ENCODE measurements at places on chromosomes 11 and 22.

- DNase-seq = no peak
Observed at GRCh38 chr11:134876226-134876625, 464.2 kb upstream of the B3GAT1 start.

DNA sequence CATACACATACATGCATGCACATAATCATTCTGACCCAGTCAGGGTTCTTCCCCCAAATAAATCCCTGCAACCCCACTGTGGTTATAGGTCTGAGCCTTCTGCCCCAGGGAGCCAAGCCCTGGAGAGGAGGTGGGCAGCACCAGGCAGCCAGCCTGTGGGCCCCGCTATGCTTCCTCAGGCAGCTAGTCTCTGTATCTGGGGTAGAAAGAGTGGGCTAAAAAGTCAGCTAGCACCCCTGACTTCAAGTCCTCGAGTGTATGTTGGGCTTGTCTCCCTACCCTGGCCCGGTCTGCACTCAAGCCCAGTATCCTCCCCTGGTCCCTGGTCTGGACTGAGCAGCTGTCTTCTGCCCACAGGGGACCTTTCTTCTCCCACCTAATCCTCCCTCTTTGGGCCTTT, 28.0 kb downstream of the KCNQ1OT1 start:
- no peak for DNase-seq

DNA sequence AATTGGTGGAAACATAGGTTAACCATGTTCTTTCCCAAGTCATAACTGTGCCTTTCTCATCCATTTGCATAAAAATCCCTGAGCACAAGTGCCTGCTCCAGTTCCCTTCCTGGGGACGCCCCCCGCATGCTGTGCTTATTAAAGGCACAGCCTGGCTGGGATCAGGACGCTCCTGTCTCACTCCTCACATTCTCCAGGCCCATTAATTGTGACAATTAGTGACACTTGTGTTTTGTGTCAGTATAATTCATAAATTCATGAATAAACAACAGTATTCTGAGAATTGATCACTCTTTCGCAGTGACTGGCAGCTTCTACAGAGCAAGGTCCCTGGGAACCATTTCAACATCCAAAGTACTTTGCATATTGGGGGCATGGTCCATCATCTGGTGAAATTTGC, 1354.4 kb downstream of the TBC1D22A start:
- no peak for DNase-seq

DNA sequence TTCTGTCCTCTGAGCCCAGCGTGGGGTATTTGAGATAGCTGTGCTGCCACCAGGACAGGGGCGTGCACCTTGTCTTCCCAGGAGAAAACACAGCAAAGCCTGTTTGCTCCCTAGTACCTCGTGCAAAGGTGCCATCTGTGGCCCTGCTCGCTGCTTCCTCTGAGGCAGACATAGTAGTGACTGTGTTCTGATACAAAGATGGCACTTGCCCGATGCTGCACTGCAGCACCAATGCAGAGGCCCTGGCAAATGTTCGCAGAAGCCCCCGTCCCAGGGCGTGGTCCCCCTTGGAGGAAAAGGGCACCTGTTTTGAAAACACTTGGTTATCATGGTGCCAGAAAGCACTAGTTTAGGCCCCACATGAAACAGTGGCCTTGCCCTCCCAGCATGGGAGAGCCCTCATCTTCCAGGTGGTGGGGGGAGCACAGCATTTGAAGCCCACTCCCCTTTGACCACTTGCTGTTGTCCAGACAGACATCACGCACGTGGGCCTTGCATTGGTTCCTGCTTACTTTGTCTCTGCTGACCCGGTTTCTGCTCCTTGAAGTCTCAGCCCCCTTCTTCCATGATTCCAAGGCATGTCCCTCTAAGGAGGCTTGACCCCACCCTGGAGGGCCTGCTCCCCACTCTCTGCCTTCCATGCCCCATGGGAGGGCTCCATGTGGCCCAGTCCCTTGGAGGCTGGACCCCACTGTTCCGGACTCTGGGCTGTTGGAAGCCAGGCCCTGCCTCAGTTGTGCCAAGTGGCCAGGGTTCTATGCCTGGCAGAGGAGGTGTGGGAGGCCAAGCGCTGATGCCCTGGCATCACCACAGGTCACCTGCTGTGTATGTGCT, 109.4 kb downstream of the KCNQ1OT1 start:
- no peak for DNase-seq

GRCh38 chr11:69925366-69926196, 106.4 kb upstream of the FGF3 start:
- DNase-seq = no peak

DNA sequence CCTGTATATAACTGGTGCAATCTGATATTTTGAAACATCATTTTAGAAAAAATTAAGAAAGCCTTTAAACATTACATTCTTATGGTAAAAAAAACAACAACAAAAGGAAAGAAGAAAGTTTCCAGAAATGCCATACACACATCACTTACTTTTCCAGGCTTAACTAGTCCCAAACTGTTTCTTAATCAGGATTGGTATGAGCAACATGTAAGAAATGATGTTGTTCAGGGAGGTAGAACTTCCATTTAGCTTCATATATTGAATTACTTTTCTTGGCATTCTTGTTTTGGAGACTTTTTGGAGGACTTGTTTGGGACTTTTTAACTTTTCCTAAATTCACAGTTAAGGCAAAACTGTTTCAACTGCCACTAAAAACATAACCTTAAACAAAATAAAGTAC, 791.5 kb downstream of the METTL15 start:
- DNase-seq = no peak

DNA sequence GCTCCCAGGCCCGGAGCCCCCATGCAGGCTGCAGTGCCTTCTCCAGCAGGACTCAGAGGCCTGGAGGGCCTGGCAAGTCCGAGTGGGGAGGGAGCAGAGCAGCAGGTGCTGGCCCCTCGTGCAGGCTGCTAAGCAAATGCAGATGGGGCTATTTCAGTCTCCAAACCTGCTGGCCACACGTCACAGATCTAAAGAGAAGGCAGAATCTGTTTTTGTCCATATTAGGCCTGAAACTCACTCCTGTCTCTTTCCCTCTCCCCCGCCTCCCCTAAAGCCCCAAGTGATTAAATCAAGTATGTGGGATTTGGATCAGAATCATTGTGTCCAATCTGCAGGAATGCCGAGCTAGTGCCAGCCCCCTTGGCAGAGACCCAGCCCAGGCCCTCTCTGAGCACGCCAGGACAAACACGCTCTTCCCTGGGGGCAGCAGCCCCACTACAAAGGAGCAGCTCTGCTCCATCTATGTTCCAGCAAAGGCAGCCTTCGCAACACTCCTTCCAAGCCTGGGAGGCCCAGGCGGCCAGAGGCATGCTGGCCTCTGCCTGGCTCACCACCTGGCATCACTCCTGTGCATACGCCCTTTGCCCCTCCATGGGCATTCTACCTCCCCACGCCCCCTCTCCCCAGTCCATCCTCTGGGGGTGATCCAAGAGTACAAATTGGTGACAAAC, 26.5 kb downstream of the RPL27A start:
- DNase-seq = no peak

- no peak for DNase-seq
Observed at GRCh38 chr22:46012881-46013281, 35.9 kb upstream of the WNT7B start.

DNA sequence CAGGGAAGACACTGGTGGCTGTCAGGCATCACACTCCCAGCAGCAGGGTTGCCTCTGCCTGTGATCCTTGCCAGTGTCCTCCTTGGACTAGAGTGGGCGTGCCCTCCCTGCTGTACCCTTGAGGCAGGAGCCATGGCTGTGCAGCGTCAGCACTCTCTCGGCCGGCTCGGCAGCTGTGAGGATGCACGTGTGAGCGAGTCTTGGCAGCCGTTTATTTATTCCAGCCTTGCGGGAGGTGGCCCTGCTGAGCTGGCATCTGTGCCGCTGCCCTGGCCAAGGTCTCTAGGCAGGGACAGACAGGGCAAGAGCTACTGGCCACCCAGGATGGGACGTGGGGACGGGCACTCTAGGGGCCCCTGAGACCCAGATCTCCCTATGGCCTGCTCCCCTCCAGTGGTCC, 33.9 kb downstream of the TSPAN4 start:
- peak; percentile 62 for DNase-seq

- DNase-seq = no peak
Observed at GRCh38 chr11:64915376-64915887, 1.6 kb downstream of the ATG2A start.

DNA sequence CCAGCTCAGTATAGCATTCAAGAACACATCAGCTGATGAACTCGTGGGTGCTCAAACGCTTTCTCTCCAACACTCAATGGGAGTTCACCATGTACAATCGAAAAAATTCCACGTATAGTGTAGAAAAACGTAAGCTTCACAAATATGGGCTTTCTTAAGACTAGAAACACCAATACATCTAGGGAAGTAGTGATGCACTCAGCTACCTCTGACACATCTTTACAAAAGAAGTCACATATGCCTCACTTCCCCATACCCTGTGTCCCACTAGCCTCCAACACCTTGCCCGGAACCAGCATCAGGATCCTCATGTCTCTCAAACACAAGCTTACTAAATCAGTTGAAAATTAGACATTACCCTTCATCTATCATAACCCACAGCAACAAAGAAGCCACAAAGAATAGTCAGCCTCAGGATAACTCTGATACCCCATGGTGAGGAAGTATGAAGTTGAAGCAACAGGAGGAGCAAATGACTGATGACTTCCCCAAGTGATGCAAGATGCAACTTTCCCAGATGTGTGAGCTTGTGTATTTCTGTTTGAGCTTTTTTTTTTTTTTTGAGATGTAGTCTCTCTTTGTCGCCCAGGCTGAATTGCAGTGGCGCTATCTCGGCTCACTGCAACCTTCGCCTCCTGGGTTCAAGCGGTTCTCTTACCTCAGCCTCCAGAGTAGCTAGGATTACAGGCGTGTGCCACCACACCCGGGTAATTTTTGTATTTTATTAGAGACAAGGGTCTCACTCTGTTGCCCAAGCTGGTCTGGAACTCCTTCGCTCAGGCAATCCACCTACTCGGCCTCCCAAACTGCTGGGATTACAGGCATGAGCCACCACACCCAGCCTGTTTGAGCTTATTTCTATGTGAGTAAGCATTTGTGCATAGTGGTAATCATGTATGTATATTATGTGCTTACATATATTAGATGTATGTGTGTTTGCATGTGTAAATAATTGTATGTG, 8.5 kb upstream of the DENND5A start:
- no peak for DNase-seq

GRCh38 chr11:34214961-34215805, 109.8 kb downstream of the NAT10 start:
- no peak for DNase-seq

GRCh38 chr11:3169255-3170043, 4.3 kb upstream of the OSBPL5 start:
- DNase-seq = no peak
